ENCODE measurements at places on chromosomes 12 and 14.

GRCh38 chr12:64733857-64734256 lies 25.3 kb downstream of the GNS start:
- peak; percentile 86 for DNase-seq

- DNase-seq: peak; percentile 26
Measured at GRCh38 chr12:89706986-89707702, 1.5 kb downstream of the ATP2B1 start.

DNA sequence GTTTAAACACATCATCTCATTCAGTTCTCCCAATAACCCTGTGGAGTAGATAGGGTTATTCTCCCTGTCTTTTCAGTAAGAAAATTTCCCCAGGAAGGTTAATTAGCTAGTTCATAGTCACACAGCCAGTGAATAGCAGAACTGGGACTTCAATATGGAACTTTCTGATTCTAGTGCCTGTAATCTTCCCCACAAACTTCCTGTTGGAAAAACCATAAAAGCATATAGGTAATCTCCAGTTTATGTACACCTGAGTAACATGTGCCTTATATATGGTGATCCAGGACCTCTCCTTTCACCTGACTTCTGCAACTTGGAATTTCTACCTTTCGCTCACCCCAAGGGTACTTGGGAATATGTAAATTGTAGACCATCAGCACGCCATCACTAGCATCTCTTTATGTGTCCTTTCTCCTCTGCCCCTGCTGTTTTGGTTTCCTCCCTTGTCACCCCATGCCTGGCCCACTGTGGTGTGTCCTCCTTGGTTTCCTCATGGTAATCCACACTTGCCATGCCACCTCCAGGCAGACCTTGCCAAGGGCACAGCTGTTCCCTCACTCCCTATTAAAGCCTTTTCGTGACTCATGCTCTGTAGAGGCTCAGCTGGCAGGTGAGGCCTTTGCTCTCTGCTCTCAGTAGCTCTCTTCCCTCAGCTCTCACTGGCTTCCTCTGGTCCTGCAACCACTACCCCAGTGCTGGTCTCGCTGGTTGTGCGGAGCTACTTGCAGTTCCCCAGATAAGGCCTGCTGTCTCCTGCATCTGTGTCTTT lies 16.7 kb downstream of the TBC1D30 start:
- no peak for DNase-seq

GRCh38 chr14:54660604-54661111 lies 93.7 kb downstream of the SAMD4A start:
- DNase-seq: no peak

DNA sequence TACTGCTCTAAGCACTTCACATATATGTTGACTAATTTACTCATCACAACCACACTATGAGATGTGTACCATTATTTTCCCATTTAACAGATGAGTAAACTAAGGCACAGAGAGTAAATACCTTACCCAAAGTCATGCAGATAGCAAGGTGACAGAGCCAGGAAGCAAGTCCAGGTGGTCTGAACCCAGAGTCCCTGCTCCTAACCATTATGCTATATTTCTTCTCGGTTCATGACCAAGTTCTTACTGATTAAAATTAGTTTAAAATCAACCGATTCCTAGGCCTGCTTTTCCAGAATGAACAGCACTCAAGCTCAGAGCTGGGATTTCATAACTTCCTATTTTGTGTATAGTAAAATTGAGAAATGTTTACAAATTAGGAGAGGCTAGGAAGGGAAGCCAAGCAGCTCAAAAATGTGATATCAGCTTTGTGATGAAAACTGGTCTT lies 85.5 kb upstream of the EGLN3 start:
- no peak for DNase-seq

DNA sequence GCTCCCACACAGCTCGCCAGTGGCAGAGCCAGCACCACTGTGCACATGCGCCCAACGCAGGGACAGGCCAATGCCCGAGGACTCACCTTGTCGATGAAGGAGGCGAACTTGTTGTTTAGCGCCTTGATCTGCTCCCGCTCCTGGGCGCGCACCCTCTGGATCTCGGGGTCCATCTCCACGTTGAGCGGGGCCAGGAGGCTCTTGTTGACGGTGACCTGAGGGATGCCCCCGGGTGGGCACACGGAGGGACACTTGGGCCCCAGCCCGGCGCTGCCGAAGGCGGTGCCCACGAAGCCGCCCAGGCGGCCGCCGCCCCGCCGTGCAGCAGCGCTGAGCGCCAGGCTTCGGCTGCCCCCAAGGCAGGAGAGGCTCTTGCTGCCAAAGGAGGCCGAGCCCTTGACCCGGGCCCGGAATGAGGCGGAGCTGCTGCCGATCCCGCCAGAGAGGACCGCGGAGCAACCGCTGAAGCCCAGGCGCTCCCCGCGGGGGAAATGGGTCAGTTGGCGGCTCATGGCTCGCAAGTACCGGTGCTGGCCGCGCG lies at the start of gene KRT72:
Gene KRT72, minus strand, starts transcription at position 523 of the 541 bp plus-strand sequence. Its CDS starts 11 bp downstream, at position 512.
- no peak for DNase-seq

DNA sequence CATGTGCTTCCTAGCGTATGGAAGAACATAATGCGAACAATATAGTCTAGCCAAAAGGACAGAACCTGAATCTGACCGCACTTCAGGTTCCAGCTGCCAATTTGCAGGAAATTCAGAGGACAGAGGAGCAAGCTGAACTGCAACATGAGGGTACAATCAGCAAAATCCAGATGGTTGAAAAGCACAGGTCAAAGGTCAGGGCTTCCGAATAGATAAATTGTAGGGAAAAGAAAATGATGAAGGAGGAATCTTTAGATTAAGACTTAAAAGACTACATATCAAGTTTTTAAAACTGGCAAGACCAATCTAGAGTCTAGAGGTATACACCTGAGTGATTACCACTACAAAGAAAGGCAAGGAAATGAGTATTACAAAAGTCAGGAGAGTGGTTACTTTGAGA lies 42.1 kb upstream of the SELPLG start:
- no peak for DNase-seq

- DNase-seq: no peak
Measured at GRCh38 chr14:99029145-99029915, 242.7 kb downstream of the BCL11B start.

- DNase-seq: peak; percentile 100
Measured at GRCh38 chr14:24171422-24172260, at the start of gene REC8. TSS of gene REC8 (plus strand) at chr14:24172080. CDS start at chr14:24172553, 473 bp downstream.

DNA sequence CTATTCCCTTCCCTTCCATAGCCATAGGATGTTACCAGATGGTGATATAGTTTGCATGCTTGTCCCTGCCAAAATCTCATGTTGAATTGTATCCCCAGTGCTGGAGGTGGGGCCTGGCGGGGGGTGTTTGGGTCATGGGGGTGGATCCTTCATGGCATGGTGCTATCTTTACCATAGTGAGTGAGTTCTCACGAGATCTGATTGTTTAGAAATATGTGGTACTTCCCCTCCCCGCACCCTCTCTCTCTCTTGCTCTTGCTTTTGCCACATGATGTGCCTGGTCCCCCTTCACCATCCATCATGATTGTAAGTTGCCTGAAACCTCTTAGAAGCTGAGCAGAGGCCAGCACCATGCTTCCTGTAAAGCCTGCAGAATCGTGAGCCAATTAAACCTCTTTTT lies 181.3 kb downstream of the CAND1 start:
- no peak for DNase-seq

DNA sequence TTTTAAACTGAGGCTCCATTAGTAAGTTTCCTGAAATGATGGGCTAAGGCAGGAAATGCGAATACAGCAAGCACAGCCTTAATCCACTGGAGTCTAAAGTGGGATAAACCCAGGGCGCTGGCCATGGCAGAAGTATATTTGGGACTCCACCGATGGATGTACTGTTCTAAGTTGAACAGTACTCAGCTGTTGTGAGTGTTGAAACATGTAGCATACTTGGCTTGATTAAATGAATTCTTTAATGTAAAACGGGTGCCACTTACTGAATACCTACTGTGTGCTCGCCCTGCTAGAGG lies 996 bp downstream of the SSPN start:
- DNase-seq: no peak

GRCh38 chr12:95298916-95299315 lies 81.3 kb downstream of the VEZT start:
- DNase-seq: no peak

DNA sequence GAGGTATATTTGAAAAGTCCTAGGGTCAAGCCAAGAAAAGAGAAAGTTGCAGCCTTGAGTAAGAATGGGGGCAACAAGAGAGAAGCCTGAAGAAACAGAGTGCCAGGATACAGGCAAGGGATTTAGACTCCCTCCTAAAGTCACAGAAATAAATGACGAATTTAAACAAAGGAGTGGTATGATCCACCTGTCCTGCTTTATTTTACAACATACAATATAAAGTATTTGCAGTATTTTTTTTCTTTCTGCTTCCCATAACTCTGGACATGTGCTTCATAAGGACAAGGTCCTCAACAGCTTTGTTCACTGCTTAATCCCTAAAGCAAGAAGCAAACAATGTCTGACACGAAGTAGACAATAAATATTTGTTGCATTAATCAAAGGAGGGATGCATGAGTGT lies 57.4 kb downstream of the IFNG start:
- DNase-seq: no peak

GRCh38 chr14:23321572-23322547 lies 603 bp downstream of the PABPN1 start:
- DNase-seq: peak; percentile 51

GRCh38 chr14:58243790-58244555 lies 670 bp upstream of the PSMA3 start:
- DNase-seq: no peak

DNA sequence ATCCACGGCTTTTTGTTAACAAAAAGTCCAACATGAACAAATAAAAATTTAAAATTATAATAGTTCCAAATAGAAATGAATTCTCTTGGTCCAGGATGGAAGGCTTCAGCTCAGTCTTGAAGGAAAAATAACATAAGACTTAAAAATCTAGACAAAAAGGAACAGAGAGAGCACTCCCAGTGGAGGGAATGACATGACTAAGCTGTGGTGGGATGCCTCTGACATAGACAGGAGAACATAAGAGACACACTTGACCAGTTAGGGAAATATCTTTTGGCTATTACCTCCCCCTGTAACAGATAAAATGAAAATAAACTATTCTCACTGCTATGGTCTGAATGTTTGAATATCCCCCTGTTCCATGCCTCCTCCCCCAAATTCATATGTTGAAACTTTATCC lies 106.8 kb downstream of the BBS10 start:
- no peak for DNase-seq

DNA sequence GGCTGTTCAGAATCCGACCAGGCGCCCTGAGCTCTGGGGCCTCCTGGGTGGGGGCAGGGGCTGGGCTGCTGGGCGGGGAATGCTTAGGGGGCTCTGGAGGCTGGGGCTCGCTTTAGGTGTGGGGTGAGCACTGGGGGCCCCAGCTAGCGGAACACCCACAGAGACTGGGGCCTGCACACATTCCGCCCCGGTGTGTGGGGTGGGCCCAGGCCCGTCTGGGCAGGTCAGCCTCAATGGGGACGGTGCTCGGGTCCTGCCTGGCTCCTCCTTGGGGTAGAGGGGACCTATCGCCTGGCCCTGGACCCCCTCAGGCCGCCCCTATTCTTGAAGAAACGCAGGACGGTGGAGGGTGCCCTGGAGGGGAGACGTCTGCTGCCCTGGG lies 364.8 kb downstream of the TMEM121 start:
- no peak for DNase-seq

GRCh38 chr12:2958432-2959191 lies 585 bp upstream of the TEAD4 start:
- peak; percentile 91 for DNase-seq

- DNase-seq: peak; percentile 1
Measured at GRCh38 chr14:104885973-104886689, 21.1 kb downstream of the CEP170B start.

DNA sequence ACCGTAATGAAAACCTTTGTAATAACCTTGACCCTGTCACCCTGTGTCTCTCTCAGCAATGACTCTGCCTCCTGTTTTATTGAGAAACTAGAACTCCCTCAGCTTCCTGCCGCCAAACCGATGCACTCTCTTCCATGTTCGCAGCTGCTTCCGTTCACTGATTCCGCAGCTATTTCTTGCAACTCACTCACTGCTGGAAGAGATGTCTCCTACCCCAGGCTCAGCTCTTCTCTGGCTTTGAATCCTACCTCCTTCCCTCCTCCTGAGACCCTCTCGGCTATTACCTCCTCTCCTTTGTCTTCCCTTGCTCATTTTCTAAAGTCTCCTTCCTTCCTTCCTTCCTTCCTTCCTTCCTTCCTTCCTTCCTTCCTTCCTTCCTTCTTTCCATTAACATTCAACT lies 71.0 kb downstream of the ESRRB start:
- no peak for DNase-seq

DNA sequence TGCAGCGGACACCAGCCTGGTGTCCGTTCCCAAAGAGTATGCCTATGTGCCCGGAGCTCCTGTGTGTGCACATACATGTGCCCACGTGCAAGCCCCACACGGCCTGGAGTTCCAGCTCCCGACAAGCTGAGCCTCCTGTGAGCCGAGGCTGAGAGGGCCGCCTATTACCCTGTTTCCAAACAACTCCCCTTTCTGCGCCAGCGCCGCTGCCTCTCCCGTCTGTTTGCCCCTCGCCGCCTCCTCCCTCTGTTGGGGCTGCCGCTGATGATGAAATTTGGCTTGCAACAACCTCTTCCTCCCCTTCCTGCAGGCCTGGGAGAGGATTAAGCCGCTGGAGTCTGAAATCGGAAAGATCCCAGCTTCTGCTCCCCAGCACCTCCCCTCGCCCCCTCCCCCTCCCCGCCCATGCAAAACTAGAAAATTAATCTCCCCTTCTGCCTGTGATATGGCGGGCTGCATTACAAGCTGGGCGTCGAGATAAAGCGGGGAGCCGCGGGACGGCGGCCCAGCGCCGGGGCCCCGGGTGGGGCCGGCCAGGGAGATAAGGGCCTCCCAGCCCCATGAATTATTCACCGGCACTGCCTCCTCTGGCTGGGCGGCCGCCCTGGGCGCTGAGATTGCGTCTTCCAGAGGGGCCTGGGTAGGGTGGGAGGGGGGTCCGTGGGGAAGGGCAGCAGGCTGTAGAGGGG lies 6.8 kb upstream of the ASIC1 start:
- DNase-seq: peak; percentile 85

DNA sequence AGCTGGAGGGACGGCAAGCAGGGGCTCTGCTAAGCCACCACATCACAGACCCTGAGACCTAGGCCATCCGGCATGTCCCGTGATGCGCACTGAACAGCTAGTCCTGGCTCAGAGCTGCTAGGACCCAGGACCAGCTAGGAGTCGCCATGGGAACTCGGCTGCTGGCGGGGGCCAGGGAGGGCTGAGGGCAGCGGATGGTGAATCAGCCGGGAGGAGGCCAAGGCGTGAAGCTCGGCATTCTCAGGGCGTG lies 5.1 kb downstream of the AHNAK2 start:
- peak; percentile 99 for DNase-seq

DNA sequence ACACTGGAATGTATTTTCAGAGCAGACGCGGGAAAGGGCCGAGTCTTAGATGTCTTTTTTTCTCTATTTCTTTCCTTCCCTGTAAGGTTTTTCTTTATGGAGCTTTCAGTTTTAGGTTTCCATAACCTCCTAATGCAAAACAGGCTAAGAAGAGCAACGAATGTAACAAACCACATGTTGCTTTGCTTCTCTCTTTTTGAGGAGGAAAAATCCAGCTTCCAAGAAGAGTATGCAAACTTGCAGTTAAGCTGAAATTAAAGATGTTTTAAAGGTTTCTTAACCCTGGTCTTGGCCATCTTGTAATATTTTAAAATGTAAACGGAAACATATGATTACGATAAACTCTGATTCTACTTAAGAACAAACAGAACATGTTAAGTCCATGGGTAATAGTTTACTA lies 86.9 kb downstream of the PRICKLE1 start:
- no peak for DNase-seq
